ENCODE measurements at places on chromosomes 7 and 10. TPM values are rescaled to one million over a fixed set of nuclear protein-coding genes. Genes with fewer than 3 reads are reported as not detected.

CPA2 gene
- not detected for total RNA-seq

MOGAT3 gene
- not detected for total RNA-seq

GPR15LG gene
- total RNA-seq, result not detected

SEMA4G gene
- 1.5 TPM for total RNA-seq

TMEM184A gene
- total RNA-seq, result under 0.01 TPM

Measured in dermis microvascular lymphatic vessel endothelial cell (primary cell).